SJSA1 (cell line): ENCODE measurements at places on chromosomes 3 and 15. TPM values are rescaled to one million over a fixed set of nuclear protein-coding genes. Genes with fewer than 3 reads are reported as not detected.

DNA sequence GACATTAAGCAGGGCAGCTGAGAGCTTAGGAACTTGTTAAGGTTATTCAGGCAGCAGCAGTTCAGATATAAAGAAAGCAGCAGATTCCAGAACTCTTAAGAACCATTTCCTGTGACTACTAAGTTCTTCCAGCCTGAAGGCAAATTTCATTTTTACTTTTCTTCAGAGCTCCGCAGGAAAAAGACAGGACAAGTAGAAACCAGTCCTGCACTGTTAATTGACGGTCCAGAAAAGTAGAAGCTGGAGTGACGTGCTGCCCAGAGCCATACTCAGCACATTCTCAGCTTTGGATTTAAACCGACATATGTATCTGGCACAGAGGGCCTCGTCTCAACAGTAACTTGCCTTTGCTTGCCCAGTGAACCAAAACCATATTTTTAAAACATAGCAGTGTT, 219.4 kb upstream of the STRIT1 start:
- H3K4me3 ChIP-seq = no peak overlapping the region
- H3K36me3 ChIP-seq = no peaks in the 10 kb centered on the region
- no peaks in the 10 kb centered on the region for H3K4me1 ChIP-seq
- no peak for DNase-seq
- no peak overlapping the region for H3K27ac ChIP-seq

DNA sequence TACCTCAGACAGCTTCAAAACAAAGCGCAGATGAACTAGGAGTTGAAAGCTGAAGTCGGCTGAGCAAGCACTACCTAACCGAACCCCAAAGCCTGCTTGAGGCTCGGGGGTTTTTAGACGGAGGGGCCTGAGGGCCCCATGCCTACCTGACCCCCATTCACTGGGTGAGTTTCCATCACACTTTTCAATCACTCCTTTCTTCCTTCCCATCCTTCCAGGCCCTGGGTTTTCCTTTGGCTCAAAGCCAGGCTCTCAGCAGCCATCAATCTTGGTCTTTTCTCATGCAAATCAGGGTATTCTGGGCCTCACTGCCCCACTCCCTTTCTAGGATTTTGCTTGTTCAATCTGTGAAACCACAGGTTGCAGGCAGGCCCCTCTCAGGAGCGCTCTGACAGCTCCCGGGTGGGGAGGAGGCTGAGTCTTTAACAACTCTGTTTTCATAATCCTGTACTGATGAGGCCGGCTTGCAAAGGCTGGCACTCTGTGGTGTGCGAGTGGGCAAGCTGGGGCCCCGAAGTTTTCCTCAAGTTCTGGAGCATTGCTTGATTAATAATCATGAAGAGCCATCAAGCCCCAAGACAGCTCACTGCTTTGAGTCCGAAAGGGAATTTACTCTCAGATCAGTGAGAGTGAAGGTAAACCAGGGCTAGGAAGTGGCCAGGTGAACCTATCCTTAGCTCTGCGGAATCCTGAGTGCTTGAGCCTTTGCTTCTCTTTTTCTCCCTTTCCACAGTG, 97.6 kb downstream of the FRMD4B start:
- H3K27me3 ChIP-seq = no peaks in the 10 kb centered on the region
- H3K27ac ChIP-seq = no peak overlapping the region
- DNase-seq = peak; percentile 10
- H3K4me3 ChIP-seq = no peak overlapping the region
- H3K36me3 ChIP-seq = no peaks in the 10 kb centered on the region

TMEM266 gene
- 0.21 and 1.4 TPM in 2 replicates for total RNA-seq

KY gene
- 0.05 TPM in 1 of 2 replicates, not detected in the other for total RNA-seq
